Stimulated activated CD4-positive, alpha-beta T cell treated with anti-CD3 and anti-CD28 coated beads, Interleukin-4, amount 100 ng/mL, for 1 hour (primary cell): ENCODE measurements at places on chromosomes 3 and 15.

GRCh38 chr15:89628806-89629715 is 26.2 kb downstream of the KIF7 start:
- DNase-seq = no peak

DNA sequence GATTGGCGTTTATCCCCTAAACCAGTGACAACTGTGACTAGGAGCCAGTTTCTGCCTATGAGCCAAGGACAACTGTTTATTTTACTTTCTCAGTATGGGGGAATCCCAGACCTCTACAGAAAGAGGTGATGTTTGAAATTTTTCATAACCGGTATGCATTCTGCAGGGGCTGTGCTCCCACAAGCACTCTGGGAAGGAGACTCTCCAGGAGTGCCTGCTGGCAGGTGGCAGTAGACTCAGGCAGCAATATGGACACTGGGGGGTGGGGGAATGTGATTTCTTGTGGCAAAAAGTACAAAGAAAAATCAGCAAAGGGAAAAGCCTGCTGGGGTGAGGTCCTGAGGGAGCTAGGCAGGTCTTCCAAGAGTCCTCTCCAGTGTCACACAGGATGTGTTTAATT is 5.9 kb downstream of the TGM4 start:
- no peak for DNase-seq

- DNase-seq = no peak
Observed at GRCh38 chr3:109346770-109347295, 9.5 kb upstream of the DPPA4 start.

DNA sequence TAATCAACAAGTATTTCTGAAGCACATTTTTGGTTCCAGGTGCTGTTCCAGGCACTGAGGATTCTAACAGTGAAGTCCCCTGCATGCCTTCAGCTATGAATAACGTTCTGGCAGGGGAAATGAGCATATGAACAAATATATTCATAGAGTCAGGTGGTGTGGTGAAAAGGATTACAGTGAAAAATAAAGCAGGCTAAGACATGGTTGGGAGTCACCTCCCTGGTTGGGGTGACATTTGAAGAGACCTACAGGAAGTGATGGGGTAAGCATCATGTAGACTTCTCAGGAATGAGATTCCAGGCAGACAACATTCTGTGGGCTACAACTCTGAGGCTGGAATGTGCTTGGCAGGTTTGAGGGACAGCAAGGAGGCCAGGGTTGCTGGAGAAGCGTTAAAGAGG is 15.0 kb downstream of the FRMD4B start:
- DNase-seq = no peak

GRCh38 chr15:50710585-50710984 is 24.0 kb upstream of the TRPM7 start:
- no peak for DNase-seq

- no peak for DNase-seq
Observed at GRCh38 chr3:186471771-186472170, 72.4 kb downstream of the CRYGS start.

GRCh38 chr3:4950351-4950784 is 28.9 kb upstream of the BHLHE40 start:
- no peak for DNase-seq

DNA sequence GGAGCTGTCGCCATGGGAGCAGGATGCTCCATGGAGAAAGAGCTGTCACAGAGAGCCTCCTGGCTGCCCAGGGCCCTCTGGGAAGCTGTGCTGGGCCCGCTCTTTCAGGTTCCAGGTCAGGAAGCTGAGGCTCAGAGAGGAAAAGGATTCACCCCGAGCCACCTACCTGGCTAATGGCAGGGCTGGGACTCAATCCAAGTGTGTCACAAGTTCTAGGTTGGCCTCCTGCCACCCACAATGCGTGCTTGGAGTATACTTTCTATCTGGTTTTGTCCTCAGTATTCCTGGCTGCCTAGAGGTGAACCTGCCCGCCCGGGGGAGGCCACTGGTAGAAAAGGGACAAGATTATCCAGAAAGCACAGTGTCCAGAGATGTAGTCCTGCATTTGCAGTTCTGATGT is 23.6 kb downstream of the FAH start:
- DNase-seq = no peak

DNA sequence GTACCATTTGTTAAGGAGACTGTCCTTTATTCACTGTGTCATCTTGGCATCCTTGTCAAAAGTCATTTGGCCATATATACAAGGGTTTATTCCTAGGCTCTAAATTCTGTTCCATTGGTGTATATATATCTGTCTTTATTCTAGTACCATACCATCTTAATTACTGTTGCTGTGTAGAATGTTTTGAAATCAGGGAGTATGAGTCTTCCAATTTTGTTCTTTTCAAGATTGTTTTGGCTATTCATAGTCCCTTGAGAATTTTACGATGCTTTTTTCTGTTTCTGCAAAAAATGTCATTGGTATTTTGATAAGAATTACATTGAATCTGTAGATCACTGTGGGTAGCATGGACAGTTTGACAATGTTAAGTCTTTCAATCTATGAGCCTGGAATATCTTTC is 28.7 kb downstream of the PFN2 start:
- DNase-seq = no peak

DNA sequence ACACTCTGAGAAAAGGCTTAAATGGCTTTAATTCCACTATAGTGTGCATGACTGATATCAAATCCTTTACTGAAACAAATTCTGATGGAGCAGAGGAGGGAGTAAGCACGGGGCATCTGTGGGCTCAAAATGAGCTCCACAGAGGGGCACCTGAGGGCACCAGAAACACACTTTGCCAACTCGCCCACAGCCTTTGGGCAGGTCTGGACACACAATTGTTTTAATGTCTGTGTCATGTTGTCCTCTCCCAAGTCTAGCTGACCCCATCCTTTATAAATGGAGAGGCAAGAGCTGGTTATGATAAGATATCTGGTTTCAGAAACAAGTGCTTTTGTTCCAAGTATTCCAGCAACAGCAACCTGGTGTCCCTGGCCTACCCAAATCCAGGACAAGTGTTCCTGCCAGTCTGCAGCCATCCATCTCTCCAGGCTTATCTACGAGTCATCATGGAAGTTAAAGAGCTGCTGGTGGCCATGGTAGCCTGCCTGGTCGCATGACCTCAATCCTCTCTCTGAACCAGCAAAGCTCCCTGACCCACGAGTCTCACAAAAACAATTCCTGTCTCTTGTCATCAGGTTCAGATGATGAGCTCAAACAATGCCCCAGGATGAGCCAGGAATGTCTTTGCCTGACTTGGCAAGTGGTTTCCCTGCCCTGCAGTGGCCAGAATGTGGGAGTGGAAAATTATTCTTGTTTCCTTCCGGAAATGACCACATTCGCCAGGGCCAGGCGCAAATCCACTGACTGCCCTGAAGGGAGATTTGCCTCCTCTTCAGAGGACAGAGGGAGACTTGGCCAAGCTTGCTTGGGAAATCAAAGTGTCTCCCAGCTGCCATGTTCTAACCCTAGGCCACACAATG is 64.4 kb upstream of the TPM1 start:
- DNase-seq = no peak

- no peak for DNase-seq
Observed at GRCh38 chr15:42591238-42591934, 16.0 kb downstream of the STARD9 start.

DNA sequence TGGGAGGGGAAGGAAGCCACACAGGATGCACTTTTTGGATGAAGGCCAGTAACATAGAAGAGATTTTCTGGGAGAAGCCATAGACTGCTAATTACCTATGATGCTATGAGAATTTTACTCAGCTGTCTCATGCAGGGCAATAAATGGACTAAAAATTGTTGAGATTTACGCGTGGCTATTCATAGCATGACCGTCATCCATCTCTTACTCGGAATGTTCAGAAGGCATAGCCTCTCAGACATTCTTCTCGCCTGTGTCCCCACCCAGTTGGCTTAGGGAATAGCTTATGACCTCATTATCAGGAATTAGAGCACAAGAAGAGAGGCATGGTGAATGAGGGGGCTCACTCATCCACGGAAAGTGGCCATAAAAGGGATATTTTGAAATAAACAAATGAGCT is 107.9 kb upstream of the ATP10A start:
- no peak for DNase-seq

GRCh38 chr3:50352781-50353180 is 2.1 kb downstream of the CYB561D2 start:
- DNase-seq = no peak

GRCh38 chr3:71441217-71441924 is 142.2 kb downstream of the FOXP1 start:
- DNase-seq = no peak

DNA sequence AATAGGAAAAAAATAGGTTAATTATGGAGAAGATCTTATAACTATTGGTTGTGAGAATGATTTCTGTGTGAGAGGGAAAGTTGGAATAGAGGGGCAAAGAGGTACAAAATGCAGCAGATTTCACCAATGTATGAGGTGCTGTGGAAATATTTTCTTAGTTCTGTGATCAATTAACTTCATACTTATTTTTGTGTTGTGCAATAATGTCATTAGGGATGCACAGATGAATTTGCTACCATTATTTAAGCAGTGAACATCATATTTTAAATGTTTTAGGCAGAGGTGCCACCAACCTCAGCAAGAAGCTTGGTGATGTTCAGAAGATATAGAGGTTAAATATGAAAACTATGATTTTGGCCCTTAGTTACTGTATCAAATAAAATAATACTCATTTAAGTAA is 21.6 kb downstream of the MBNL1 start:
- DNase-seq = no peak

GRCh38 chr3:52555056-52555455 is 18.7 kb downstream of the UQCC5 start:
- DNase-seq = no peak

DNA sequence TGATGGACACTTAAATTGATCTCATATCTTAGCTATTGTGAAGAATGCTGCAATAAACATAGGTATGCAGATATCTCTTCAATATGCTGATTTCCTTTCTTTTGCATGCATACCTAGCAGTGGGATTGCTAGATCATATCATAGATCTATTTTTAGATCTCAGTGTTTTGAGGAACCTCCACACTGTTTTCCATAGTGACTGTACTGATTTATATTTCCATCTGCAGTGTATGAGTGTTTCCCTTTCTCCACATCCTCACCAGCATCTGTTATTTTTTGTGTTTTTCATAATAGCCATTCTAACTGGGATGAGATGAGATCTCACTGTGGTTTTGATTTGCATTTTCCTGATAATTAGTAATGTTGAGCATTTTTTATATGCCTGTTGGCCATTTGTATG is 17.1 kb upstream of the RASA2 start:
- DNase-seq = no peak

GRCh38 chr3:4703054-4703480 is 209.9 kb downstream of the ITPR1 start:
- no peak for DNase-seq

DNA sequence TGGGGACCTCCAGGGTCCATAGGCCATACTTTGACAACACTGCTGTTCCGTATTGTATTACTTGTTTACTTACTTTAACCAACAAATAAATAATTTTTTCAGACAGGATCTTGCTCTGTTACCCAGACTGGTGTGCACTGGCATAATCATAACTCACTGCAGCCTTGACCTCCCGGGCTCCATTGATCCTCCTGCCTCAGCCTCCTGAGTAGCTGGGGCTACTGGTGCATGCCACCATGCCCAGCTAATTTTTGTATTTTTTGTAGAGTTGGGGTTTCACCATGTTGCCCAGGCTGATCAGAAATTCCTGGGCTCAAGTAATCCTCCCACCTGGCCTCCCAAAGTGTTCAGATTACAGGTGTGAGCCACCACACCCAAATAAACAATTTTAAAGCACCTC is 64.9 kb upstream of the C15orf39 start:
- no peak for DNase-seq

DNA sequence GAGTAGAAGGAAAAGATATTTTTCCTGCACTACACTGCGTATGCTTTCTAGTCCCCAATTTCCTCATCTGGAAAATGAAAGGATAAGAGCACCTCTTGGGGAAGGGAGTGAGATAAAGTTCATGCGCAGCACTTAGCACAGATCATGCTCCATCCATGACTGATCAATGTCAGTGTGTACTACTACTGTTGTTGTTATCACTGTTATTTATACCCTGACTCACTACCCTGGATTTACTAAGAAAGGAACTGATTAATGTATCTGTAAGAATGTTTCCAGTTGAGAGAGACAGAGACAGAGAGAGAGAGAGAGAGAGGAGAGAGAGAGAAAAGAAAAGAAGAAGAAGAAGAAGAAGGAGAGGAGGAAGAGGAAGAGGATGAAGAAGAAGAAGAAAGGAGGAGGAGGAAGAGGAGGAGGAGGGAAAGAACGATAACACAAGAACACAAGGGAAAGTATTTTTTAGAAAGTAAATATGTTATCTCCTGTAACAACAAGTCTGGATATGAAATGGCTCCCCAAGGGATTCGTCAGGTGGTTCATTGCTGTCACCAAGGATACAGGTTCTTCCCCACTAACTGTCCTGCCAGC is 212.2 kb upstream of the PROK2 start:
- no peak for DNase-seq

GRCh38 chr15:32959077-32959476 is 235.4 kb downstream of the FMN1 start:
- no peak for DNase-seq

GRCh38 chr15:48887144-48887543 is 9.2 kb downstream of the EID1 start:
- DNase-seq = no peak

- DNase-seq = no peak
Observed at GRCh38 chr15:98888820-98889479, 118.6 kb downstream of the PGPEP1L start.

DNA sequence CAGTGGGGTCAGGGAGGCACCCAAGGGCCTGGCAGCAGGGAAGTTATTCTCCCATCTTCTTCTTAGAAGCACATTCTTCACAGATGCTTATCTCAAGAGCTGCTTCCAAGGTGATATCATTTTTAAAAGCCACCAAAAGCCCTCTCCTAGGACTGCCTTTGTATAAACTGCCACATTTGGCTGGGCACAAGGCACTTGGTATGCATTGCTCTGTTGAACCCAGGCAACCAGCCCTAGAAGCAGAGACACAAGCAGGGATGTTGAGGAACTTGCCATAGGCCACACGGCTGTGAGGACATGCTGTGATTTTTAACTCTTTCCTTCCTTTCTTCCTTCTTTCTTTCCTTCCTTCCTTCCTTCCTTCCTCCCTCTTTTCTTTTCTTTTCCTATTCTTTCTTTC is 7.4 kb upstream of the SLC6A1 start:
- no peak for DNase-seq

- no peak for DNase-seq
Observed at GRCh38 chr15:99154271-99154670, 49.4 kb downstream of the SYNM start.

- no peak for DNase-seq
Observed at GRCh38 chr3:108022256-108023150, 68.3 kb downstream of the CD47 start.

- no peak for DNase-seq
Observed at GRCh38 chr3:161332792-161333191, 38.5 kb downstream of the SPTSSB start.

GRCh38 chr3:49339581-49339940 is 292 bp downstream of the USP4 start:
- peak; percentile 24 for DNase-seq

DNA sequence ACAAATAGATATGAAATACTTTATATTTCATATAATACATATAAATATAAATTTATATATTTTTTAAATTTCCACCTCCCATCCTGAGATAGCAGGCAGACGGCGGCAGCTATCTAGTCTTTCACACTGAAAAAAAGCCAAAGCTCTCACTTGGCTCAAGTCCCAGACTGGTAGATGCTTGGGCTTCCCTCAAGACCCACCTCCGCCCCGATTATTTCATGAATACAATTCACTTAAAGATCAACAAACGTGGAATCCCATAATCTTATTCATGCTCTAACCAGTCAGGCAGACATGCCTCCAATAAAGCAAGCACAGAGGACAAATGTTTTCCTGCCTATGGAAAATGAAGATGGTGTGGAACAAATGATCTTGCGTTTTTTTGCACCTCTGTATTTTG is 275.9 kb upstream of the NR2F2 start:
- DNase-seq = no peak
